ENCODE measurements at places on chromosomes 16 and 17.

DNA sequence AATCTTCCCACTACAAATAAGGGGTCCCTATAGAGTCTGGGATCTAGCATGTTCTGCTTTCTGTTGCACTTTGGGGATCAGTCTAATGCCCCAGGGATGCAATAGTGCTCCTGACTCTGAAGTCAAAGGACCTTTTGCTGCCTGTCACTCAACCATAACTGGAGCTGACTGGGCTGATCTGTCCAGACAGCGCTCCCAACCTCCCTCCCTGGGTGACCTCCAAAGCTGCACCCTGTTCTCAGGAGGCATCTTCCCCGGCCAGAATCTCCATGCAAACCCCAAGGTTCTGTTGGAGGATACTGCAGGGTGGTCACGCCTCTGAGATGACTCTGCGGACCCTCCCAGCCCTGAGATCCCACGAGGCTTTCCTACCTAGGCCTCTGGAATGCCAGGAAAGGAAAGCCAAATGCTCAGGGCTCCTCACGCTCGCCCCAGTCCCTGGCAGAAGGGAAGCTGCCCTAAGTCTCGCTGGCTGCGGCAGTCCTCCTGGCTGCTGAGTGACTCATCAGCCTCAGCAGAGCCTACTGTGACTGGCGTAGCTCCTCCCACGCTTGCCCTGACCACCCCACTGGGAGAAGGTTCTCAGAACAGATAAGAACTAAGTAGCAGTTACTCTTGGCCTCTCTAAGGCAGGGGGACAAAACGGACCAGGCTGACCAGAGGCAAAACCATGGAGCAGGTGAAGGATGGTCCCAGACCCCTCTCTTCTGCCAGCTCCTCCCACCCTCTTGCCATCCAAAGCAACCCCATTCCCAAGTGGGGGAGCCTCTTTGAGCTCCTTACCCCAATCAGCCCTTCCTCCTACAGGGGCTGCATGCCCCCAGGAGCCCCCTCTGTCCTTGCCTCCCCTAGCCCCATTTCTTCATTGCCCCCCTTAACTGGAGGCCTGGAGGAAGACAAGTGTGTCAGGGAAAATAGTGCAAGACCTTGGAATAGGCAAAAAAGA, 124.1 kb upstream of the TNRC6C start:
- DNase-seq: no peak

- DNase-seq: no peak
These were observed 237.0 kb downstream of the HAPSTR1 start for GRCh38 chr16:9328411-9328810.

DNA sequence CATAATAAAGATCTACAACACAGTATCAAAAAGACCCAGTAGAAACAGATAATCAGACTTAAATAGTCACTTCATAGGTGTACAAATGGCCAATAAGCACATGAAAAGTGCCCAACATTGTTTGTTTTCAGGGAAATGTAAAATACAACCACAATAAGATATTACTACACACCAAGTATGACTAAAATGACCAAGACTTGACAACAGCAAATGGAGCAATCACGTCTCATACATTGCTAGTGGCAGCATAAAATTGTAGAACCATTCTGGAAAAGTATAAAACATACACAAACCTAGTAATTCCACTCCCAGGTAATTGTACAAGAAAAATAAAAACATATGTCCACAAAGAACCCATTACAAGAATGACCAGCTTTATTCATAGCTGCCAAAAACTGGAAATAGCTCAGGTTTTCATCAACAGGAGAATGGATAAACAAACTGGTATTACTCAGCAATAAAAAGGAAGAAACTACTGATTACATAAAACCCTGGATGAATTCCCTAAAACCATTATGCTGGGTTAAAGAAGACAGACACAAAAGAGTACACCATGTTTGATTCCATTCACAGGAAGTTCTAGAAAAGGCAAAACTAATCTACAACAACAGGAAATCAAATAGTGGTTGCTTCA, 85.6 kb downstream of the TTC19 start:
- DNase-seq: no peak

DNA sequence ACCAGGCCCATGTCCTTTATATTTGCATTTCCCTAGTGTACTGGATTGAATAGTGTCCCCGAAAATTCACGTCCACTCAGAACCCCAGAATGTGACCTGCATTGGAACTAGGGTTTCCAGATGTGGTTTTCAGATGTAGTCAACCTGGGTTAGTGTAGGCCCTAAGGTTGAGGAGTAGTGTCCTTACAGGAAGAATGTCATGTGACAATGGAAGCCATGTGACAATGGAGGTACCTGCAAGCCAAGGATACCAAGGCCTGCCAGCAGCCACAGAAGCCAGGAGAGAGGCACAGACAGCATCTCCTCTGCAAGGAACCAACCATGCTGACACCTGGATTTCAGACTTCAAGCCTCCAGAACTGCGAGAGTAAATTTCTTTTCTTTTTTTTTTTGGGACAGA, 5.2 kb upstream of the PRR15L start:
- DNase-seq: no peak

- no peak for DNase-seq
These were observed 54.2 kb downstream of the BEAN1 start for GRCh38 chr16:66481081-66481942.

GRCh38 chr16:21719283-21719682, 55.5 kb downstream of the OTOA start:
- no peak for DNase-seq

DNA sequence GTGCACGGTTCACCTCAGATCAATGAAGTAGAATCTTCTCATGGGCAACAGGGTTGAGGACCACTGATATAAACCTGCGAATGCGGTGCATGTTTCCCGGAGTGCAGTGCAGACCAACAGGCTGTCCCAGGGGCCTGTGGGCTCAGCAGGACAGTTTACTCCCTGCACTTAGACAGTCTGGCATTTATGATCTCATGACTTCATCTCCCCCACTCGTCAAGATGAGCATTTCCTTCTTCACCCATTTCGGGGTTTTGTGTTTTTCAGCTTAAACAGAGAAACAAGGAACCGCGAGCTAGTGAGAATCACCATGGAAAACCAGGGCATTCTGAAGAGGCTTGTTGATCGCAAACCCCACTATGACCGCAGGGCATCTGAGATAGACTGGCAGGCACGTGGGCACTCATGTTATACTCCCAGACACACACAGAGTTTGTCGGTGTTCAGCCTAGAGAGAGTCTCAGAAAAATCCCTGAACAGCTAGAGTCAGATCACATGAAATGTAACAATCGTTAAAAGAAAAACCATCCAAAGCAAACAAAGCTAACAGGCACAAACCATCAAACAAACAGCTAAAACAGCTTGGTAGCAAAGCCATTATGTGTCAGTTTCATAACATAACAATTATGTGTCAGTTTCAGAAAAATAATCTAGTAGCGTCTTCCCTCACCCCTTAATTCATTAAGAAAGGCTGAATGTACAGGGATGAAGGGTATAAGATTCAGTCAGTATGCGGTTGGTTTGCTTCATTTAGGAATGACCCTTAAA, 2.9 kb downstream of the CFAP97D1 start:
- DNase-seq: no peak

GRCh38 chr17:55532670-55533069, 21.4 kb upstream of the SMIM36 start:
- no peak for DNase-seq

- no peak for DNase-seq
These were observed 30.1 kb downstream of the CD300LF start for GRCh38 chr17:74682471-74683190.

- DNase-seq: no peak
These were observed 4.4 kb downstream of the PNPO start for GRCh38 chr17:47945529-47946508.
